ENCODE measurements at places on chromosomes 6 and 20. TPM values are rescaled to one million over a fixed set of nuclear protein-coding genes. Genes with fewer than 3 reads are reported as not detected.

Gene SLC4A11
- 0.14 TPM for total RNA-seq

Gene SPATA25
- 0.64 TPM for total RNA-seq

Gene FOXQ1
- total RNA-seq, result not detected

Gene ZNF334
- 1.6 TPM for total RNA-seq

Gene MCHR2
- not detected for total RNA-seq

Gene CLVS2
- total RNA-seq, result not detected

Gene RBBP8NL
- not detected for total RNA-seq

Gene TAGAP
- 29.9 TPM for total RNA-seq

Gene RAET1E
- 0.11 TPM for total RNA-seq

Gene PAX1
- not detected for total RNA-seq

Gene SCP2D1
- total RNA-seq, result not detected

DNA sequence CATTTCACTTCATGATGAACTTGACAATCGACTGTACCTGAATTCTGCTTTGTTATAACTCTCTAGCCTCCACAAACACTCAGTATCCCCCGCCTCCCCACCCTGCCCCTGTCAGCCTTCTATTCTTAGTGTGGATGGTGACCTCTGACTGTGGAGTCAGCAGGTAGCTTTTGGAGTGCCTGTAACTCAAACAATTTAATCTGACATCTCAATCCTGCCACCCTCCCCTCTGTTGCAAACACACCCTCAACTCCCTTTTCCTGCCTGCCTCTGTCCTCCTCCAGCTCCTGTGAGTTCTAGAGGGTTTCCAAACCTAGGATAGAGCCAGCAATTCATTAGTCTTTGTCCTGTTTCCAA, 20.3 kb downstream of the DAAM2 start:
- no peak for DNase-seq

- no peak for DNase-seq
Measured at GRCh38 chr6:129073691-129074395, 190.9 kb downstream of the LAMA2 start.

DNA sequence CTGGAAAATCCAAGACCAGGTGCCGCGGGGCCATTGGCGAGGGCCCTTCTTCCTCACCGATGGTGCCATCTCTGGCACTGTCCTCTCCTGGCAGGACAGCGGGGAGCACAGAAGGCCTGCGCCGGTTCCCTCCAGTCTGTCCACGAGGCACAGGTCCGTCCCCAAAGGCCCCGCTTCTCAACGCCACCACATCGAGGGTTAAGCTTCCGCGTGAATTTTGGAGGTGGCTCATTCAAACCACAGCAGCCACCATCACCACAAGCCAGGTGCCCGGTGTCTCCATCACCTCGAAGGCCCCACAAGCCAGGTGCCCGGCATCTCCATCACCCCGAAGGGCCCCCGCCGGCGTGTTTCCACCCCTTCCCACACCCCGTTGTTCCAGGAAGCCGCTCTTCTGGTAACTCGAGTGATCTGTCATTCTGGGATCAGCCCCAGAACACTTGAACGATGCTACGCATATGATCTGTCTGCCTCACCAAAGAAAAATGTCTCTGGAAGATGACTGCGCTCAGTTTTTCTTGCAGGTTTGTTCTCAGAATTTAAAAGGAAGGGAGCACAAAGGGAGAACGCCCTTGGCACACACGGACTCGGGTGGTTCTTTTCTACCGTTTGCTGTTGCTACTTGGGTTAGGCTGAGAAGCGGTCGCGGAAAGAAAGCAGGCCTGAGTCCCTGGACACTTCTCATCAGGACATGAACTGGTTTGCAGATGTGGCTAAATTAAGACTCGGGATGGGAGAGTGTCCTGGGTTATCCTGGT, 9.9 kb upstream of the KIF25 start:
- DNase-seq, result no peak

DNA sequence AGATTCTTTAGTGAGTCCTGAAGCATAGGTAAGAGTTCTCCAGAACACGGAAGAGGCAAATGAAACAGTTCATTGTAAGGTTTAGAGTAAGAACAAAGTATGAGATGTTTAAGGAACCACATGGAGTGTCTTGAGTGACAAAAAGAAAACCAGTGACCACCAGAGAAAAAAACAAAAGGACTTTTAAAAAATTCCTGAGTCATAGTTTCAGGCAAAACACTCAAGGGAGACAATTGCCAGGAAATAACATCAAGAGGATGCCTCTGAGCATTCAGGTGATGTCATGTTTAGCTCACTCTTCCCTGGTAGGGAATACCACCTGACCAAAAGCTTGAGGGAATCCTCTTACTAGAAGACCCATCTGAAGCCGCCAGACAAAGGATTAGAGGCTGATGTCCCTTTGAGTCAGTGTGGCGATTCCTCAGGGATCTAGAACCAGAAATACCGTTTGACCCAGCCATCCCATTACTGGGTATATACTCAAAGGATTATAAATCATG, 110.3 kb downstream of the COL19A1 start:
- no peak for DNase-seq

DNA sequence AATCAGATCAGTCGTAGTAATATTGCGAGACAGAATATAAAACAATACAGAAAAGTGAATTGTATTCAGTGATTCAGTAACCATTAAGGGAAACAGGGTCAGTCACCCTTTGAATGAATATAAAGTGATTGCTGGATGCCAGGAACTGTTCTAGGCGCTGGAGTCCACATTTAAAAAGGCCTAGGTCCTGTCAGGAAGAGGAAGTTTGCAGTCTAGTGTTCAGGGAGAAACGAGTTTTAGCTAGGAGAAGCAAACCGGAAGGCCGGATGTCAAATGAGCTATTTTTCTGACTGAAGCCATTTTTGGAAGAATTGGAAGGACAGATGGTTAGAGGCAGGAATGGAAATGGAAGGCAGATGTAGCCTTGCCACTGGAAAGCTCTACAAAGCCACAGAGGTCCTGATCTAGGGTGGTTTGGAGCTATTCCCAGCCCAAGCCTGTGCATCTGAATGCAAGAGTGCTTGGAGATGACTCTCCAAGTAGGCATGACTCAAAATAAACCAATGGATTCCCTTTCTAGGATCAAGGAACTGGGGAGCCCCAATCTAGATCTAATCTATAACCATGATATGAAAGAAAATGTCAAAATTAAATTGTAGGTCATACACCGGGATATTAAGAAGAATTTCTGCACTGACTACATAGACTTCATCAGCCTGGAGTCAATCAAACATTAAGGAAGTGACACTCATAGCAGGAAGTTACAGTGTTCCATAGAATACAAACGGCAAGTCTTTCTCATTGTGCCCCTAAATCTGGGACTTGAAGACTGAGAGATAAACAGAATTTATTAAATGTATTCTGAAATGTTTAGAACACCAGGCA, 36.8 kb upstream of the CDKAL1 start:
- DNase-seq, result no peak

GRCh38 chr6:42190554-42191183, 4.1 kb downstream of the GUCA1B start:
- no peak for DNase-seq

DNA sequence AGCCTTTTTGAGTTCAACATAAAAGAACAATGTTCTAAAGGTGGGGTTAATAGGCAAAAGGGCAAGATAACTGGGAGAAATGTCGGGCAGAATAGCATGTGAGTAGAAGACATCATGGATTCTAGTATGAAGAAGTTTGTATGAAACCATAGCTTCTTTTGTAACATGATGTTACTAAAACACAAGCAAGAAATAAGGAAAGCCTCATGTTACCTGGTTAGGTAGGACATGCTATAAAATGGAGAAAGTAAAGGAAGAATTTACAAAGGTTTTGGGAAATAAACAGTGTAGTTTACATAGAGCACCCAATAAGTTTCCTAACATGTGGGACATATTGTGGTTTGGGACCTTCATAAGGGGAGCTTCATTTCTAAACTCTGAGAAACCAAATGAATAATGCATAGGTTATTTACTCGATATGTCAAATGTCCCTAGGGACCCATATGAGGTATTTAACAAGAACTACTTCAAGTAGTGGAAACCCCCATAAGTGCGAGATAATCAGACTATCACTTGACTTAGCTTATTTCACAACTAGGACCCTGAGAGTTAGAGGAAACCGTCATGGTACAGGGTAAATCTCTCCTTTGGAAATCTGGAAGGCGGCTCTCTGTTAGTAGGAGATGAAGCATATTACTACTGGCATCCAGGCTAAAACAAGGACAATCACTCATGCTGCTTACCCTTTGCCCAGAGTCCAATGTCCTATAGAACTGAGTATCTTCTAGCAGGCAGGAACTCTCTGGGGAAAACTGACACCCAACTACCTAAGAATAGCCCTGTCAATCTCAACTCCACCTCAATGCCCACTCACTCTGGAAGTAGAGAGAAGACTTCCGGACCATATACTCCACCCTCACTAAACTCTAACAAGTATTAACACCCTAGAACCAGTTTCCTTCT, 57.5 kb downstream of the ILRUN start:
- no peak for DNase-seq

DNA sequence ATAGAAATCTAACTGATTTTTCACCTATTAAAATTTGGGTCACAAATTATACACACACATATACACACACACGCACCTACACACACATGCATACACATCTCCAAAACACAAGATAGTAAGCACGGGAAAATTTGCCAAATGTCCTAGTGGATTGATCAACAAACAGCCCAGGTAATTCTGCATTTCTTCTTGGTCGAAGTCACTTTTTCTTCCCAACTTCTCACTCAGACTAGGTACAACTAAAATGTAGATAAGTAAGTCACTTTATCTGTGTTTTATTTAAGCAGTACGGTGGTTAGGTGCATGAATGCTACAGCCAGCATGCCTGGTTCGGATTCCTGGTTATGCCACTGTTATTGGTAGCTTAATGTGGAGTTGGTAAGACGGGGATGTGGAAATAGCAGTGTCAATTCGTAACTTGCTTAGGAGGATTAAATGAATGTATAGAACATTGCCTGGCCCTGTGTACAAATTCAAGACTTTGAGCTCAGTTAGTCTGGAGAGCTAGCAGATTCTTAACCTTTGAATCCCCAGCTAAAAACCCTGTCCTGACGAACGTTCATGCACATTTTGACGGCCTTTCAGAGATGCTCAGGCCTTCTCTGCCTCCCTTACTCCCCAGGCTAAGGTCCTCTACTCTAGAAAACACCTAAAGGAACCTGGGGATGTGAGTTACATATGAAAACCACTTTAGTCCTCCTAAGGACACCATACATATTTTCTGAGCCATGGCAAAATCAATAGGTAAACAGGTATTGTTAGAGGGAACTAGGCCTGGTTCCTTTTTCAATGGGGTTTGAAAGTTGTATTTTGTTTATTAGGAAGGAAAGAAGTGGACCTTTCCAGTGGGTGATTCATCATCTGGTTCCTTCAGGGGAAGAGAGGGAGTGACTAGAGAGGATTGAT, 50.9 kb downstream of the CYP24A1 start:
- no peak for DNase-seq

GRCh38 chr6:119447921-119448320, 98.4 kb upstream of the MAN1A1 start:
- no peak for DNase-seq

- no peak for DNase-seq
Measured at GRCh38 chr6:143549949-143550268, 38.4 kb upstream of the FUCA2 start.

GRCh38 chr6:71408787-71409723, 120.4 kb downstream of the OGFRL1 start:
- no peak for DNase-seq

DNA sequence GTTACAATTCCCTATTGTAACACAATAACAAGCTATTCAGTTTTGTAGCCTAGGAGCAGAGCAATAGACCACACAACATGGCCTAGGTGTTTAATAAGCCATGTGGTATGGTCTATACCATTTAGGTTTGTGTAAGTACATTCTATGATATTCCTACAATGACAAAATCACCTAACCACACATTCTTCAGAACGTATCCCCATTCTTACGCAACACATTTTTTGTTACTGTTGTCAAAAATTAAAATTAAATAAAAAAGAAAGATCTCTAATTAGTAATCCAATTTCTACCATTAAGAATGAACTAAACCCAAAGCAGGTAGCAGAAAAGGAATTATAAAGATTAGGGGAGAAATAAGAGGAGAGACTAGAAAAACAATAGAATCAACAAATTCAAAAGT, 44.0 kb downstream of the RANBP9 start:
- no peak for DNase-seq

- no peak for DNase-seq
Measured at GRCh38 chr6:149134511-149134933, 183.0 kb upstream of the TAB2 start.

DNA sequence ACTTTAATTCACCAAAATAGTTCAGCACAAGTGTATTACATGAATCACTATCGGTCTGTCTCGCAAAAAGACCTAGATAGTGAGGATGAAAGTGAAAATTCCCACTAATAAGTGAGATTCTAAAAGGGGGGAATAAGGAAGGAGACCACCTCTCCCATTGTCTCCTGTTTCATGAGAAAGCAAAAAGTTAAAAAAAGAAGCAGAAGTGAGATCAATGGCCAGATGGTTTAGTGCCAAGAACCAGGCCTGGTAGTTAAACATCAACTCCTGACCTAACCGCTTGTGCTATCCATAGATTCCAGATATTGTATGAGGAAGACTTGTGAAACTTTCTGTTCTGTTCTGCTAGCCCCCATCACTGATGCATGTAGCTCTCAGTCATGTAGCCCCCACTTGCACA, 293.0 kb downstream of the RNGTT start:
- no peak for DNase-seq

GRCh38 chr6:139154881-139155547, 20.1 kb downstream of the HECA start:
- no peak for DNase-seq

GRCh38 chr6:147615659-147616456, 107.4 kb downstream of the SAMD5 start:
- DNase-seq, result no peak

GRCh38 chr6:34906826-34907225, 17.8 kb downstream of the ANKS1A start:
- DNase-seq, result no peak

- no peak for DNase-seq
Measured at GRCh38 chr20:10939331-10939941, 265.6 kb upstream of the JAG1 start.

GRCh38 chr20:4661191-4661590, 60.5 kb upstream of the PRND start:
- no peak for DNase-seq

- DNase-seq, result no peak
Measured at GRCh38 chr20:13037727-13038126, 29.0 kb downstream of the SPTLC3 start.

Measured in activated naive CD4-positive, alpha-beta T cell treated with anti-CD3 and anti-CD28 coated beads, Interleukin-2, amount 50 U/mL, for 72 hours (primary cell).